Left ventricle myocardium superior (tissue), 1 donor: ENCODE measurements at places on chromosomes 11 and 22. TPM values are rescaled to one million over a fixed set of nuclear protein-coding genes. Genes with fewer than 3 reads are reported as not detected.

DNA sequence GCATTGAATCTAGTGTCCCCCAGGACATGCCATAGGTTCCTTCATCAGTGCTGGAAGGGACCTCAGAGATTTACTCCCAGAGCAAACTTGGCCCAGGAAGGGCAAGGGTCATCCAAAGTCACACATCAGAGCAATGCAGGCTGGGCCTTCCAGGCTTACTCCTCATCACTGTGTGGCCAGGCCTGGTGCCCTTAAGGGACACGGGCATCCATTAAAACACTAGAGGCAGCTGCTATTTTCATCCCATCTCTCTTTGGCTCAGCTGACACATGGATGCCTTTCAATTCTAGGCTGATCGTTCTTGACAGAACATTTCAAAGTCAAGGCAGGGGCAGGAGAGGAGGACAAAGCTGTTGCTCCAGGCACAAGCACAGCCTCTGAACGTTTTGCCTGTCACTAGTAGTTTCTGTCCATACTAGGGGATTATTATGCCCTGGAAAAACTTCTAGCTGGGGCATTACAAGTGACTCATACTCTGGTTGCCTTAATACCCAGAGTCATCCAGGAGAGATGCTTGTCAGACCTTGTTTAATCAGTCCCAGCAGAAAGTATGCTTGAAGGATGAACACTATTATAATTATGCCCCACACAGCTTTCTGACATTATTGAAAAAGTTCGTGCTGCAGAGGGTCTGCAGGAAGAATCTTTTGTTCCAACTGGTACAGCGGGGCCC, 240.3 kb downstream of the TENM4 start:
- no peak for DNase-seq

GRCh38 chr11:47130543-47130942, 46.1 kb downstream of the ARFGAP2 start:
- no peak for DNase-seq

The RHOD gene
- total RNA-seq: 67.6 TPM

The PPME1 gene
- 31.2 TPM for total RNA-seq

DNA sequence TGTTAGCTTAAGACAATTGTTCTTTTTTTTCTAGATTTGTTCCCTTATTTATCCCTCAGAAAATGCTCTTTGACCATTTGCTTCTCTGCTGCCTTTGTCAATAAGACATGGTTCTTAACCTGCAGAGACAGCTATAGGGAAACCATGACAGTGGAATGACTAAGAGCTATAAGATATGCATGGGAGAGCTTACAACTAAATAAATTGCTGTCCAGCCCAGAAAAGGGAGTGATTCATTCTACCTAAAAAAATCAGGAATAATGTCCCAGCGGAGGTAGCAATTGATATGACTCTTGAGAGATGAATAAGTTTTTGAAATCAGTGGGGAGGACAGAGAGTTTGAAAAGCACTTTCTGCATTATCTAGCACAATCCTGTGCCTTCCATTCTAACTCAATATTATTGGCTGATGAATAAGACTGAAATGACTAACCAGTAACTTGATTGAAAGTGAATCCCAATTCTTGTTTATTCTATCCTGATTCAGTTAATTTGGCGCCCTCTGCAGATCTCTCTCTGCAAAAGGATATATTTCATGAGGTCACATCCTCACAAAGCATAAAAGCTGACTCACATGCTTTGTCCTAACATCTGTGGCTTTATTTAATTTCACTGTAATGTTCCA, 680.5 kb upstream of the API5 start:
- DNase-seq: no peak

GRCh38 chr11:35116245-35116644, 22.7 kb upstream of the CD44 start:
- no peak for DNase-seq

- DNase-seq: no peak
Measured at GRCh38 chr22:42528591-42529307, 9.2 kb upstream of the RRP7A start.

- no peak for DNase-seq
Measured at GRCh38 chr11:86781546-86781945, 18.8 kb upstream of the PRSS23 start.

DNA sequence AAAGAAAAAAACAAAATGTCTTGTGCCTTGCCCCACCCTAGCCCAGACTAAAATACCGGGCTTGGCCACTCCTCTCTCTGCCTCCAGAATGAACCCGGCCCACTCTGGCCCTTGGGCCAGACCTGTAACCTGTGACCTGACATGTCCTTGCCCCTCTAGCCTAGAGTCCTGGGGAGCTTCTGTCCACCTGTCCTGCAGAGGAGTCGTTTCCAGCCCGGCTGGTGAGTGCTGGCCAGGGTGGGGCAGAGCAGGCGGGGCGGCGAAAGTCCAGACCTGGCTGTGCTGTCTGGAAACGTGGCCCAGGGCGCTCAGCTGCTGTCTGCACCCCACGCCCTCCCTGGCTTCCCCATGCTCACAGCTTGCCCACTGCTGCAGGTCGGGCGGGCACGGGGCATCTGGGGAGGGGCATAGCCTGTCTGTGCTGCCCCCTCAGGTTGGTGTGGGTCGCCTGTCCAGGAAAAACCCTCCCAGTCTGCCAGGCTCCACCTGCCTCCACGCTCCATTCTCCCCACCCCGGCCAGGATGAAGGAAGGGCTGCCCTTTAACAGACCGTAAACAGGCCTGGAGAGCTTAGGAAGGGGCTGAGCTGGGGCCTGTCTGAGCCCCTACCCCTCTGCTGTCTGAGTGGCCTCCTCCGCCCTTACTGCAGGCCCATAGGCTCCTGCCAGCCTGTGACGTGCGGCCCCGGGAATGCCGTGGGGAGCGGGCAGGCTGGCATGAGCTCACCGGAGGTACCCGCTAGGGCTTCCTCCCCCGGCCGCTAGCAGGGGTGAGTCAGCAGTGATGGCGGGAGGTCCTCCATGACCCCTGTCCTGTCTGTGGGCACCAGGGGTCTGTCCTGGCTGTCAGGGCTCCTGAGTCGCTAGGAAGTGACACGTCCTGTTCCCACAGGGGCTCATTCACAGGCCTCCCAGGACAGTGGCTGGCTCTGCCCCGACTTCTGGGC, 1.9 kb downstream of the CD151 start:
- DNase-seq: peak; percentile 89

DNA sequence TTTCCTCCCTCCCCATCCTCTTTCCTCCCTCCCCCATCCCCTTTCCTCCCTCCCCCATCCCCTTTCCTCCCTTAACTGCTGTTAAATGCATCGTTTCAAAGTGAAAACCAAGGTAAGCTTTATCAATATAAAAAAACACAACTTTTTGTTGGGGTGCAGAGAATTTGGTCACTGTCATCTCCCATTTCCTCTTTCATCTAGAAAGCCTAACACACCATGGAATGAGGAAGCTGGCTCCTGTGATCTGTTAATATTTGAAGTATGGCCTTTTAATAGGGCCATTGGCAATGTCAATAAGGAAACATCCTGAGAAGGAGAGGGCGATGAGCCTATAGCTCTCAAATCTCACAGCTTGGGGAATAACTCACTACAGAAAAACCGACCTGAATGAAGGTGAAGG, 7.0 kb downstream of the EXPH5 start:
- DNase-seq: no peak

The TRIM29 gene
- 0.50 TPM for total RNA-seq

DNA sequence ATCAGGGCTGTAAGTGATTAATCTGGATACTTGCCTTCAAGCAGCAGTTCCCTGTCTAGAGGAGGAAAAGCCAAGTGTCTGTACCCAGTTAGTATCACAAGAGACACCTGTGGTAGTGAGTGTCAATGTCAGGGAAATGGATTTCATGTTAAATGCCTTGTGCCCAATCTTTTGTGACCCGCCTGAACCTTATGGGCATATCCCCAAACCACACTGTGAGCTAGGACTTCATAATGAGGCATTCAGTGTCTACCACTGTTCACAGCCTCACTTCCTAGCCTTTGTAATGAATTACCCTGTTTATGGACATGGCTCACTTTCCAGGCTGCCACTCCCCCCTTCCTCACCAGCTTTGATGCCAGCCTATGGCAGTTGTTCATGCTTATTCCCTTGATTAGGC, 125.1 kb downstream of the TRIM44 start:
- DNase-seq: no peak

DNA sequence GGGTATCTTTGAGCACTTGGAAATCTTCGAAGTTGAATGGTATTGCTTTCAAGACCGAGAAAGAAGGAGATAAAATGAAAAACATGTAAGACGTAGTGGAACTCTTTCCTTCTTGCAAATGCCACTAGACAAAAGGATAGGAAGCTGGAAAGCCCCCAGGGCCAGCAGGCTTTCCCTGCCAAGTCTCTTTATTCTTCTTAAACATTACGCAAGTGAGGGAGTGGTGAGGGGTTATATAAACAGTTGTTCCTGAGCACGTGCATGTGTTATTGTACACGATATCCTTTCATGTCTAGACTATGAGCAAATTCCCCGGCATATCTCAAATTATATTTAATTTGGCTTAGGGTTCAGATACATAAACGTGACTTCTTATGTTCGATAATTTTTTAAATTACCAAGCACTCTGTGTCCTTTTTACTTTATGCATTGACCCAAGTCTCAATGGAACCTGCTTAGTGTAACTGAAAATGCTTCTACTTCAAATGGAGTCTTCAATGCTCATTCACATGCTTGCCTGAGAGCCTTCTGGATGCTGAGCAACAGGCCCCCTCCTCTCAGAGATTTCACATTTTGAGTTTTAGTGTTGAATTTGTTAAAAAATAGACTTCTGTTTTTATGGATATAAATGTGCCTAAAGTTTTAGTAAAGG, 59.0 kb downstream of the PPP2R1B start:
- peak; percentile 63 for DNase-seq

DNA sequence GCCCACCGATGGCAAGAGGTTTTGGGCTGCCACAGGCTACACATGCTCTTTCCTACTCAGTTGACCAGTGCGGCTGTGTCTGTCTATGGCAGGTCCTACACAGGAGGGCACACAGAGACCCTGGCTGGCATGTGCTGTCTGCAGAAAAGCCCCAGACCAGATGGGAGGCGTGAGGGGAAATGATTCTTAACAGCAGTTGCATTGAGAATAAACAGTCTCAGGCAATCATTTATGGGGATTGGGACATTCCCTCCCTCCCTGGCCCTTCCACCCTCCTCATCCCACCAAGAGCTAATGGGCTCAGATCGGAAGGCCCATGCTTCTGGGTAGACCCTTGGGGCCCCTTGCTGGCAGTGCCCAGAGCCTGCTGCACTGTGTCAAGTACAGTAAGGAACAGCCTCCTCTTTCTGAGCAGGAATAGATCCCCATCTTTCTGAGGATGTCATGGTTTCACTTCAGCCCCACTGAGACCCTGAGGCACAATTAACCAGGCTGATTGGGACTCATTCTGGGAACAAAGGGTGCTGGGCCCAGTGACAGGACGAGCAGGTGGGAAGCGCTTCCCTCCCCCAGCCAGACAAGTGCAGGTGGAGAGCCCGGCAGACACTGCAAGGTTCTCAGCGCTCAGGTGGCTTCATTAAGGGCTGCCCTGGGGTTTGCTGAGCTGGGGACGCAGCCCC, 28.3 kb downstream of the TSPAN18 start:
- DNase-seq: no peak

The ARHGAP20 gene
- 0.27 TPM for total RNA-seq

- no peak for DNase-seq
Measured at GRCh38 chr11:110973401-110973980, 261.3 kb upstream of the ARHGAP20 start.

The PRR33 gene
- total RNA-seq: 4.4 TPM
